ENCODE measurements at places on chromosomes 3 and 15. TPM values are rescaled to one million over a fixed set of nuclear protein-coding genes. Genes with fewer than 3 reads are reported as not detected.

Gene DUOX2
- polyA plus RNA-seq: not detected

DNA sequence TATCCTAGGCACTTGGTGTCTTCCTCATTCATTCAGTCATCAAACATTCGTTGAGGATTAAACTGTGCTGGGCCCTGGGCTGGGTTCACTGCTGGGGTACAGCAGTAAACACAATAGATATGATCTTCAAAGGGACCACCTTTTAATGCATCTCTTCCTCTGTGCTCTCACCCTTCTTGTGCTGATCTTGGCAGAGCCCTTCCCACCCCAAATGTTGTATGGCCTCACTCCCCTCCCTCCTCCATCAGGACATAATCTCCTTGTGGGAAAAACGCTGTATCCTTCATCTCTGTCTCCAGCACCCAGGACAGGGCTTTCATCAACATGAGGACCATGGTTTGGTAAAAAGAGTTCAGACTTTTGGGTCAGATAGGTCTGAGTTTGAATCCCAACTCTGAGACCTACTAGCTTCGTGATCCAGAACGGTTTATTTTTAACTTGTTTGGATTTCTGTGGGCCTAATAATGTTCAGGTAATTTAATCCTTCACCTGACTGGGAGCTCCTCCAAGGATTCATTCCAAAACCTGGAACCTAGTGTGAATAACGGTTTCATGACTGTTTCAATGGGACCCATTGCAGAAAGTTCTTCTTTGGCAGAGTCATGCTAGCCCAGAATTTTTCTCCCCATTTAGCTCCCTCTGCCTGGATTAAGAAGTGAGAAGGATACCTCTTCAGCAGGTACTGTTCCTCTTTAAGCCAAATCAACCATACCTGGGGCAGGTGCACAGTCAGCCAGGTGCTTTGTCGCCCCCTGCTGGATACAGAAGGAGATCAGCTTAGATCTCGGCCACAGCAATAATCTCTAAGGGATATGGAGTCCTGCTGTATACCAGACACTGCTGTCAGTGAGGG lies 5.2 kb upstream of the WNT7A start:
- peak; percentile 61 for DNase-seq

Gene KNL1
- 1.7 TPM for polyA plus RNA-seq

DNA sequence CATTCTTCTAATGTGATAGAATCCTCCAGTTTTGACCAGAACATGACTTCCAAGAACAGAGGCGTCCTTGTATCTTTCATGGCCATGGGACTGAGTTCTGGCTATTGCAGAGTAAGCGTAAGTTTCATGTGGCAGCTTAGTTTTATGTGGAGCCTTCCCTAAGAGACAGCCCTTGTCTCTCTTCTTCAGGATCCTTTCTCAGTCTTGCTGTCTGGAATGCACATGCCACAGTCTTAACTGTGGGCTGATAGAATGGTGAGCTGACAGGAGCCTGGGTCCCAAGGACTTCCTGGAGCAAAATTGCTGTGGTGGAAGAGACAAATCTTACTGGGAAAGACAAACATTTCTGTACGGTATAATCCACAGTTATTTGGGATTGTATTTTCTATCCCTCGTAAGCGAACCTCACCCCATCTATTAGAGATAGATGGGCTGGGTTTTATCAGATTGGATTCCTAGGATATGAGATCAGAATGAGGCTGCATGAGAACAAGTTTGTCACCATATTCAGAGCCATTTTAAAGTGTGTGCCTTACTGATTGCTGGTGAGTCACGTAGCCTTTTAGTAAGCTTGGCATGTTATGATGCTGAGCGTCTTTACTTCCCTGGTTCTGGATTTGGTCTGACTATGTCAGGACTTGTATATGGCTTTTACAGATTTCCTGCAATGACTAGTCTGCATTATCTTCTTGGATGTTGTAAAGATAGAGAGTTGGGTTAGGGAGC lies 32.8 kb downstream of the CDIN1 start:
- no peak for DNase-seq

DNA sequence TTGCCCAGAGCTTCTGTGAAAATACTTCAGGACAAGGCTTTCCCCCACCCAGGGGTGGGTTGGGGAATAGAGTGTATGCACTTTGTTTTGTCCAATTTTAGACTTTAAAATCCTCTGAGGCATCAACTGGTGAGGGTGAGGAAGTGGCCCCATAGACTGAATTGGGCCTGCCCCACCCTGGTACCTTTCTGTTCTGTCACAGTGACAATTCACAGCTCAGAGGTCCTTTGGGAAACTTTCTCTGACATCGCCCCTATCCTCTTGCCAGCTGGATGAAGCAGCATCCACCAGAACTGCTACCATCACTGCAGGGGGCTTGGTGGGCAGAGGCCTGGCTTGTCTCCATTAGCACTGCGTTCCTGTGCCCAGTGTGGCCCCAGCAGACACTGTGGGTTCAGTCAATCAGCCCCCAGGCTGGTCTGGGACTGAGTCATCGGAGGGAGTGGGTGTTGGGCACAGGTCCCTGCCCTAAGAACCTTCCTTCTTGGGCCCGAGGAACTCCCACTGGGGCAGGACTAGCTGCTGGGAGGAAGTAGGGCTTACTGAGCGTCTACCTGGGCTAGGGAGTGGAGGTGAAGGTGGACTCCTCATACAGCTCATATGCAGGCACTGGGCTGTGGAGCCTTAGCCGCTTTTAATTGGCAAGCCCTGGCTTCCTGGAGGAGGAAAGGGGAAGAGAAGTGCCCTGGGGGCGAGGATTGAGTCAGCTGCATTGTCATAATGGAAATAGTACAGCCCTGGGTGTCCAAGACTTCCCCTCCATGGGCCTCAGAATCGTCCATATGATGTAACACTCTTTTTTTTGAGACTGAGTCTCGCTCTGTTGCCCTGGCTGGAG lies 1.5 kb upstream of the PPM1M start:
- peak; percentile 61 for DNase-seq

- no peak for DNase-seq
These were observed 111.3 kb downstream of the GBE1 start for GRCh38 chr3:81650187-81650586.

GRCh38 chr3:33331414-33331813 lies 54.2 kb downstream of the FBXL2 start:
- no peak for DNase-seq

GRCh38 chr15:63362885-63363284 lies 18.8 kb downstream of the CA12 start:
- DNase-seq: peak; percentile 72

Gene MKRN2OS
- not detected for polyA plus RNA-seq

Gene CD86
- polyA plus RNA-seq: 38.2 TPM

DNA sequence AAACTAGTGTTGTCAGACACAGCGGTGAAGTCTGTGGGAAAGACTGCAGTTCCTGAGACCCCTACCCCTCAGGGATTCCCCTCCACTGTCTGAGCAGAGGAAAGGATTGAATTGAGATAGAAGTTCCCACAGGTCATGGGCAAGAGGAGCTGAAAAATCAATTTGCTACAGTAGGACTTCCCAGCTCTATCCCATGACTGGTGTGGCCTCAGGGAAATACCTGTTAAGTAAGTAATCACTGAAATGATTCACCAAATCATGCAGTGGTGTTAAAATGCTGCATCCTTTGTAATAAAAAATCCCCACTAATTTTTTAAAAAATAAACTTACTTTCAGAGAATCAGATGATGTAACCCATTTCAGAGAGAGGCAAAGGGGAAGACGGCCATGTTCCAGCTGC lies 45.0 kb upstream of the SPRED1 start:
- DNase-seq: no peak

Gene CGNL1
- 0.03 TPM for polyA plus RNA-seq

Gene SCN5A
- polyA plus RNA-seq: 0.01 TPM

GRCh38 chr3:50436114-50436674 lies 67.2 kb downstream of the CACNA2D2 start:
- peak; percentile 73 for DNase-seq

DNA sequence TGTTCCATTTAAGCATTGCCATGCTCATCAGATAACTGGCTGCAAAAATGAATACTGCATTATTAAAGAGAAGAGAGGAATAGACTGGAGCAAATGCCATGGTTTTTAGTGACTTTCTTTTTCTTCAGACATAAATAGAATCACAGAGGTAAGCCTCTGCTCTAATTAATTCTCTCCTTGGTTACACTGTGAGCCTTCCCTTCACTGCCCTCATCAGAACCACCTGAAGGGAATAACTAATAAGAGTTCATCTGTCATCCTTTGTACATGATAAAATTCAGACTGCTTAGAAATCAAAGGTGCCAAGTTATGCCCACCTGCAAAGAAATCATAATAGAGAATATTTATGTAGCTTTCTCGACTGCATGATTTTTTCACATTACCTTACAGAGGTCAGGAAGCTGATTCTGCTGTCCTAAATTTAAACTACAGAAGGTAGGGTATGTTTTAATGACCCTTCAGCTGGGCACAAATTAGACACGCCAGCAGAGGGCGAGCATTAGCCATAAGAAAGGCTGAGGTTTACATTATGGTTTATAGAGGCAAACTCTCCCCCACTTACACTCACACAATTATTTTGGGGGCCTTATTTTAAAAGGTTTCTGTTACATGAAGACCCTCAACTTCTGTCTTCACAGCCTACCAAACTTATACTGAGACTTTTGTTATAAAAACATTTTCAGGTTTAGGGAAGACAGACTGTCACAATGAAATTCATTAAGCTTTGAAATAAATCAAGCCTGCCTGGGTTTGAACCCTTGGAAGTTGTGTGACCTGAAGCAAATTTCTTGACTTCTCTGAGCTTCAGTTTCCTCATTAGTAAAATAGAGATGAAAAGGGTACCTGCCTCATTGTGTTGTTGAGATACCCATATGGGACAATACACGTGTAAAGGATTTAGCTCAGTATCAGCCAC lies 15.3 kb upstream of the UNC13C start:
- DNase-seq: peak; percentile 3

GRCh38 chr3:155236473-155236872 lies 57.0 kb downstream of the STRIT1 start:
- DNase-seq: no peak

Gene HRG
- polyA plus RNA-seq: not detected

Gene ECE2
- not detected for polyA plus RNA-seq

Gene DPPA4
- polyA plus RNA-seq: 7.2 TPM

- DNase-seq: no peak
These were observed 85.3 kb downstream of the SEMA5B start for GRCh38 chr3:122942239-122942638.

Gene TMEM87A
- 14.5 TPM for polyA plus RNA-seq

Gene CLSTN2
- polyA plus RNA-seq: not detected

Gene USF3
- polyA plus RNA-seq: 9.8 TPM
